A172 (cell line): ENCODE measurements at places on chromosomes 6 and 20. TPM values are rescaled to one million over a fixed set of nuclear protein-coding genes. Genes with fewer than 3 reads are reported as not detected.

DNA sequence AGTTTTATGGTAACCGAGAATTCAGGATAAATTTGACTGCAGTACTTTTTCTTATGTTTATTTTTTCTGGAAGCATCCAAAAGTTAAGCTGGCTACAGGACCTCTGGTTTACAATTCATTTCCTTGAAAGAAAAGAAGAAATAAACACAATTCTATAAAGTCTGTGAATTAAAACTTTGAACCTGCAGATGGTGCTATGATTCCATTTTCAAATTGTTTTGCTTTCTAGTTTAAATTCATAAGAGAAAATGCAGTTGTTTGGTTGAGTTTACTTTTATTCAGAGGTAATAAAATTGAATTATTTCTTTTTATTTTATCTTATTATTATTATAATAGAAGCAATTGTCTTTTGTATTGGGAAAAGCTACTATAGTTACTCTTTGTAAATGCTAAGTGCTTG, 1.8 kb upstream of the VIP start:
- DNase-seq: no peak

- DNase-seq: no peak
Observed at GRCh38 chr6:159499034-159499433, 194.0 kb downstream of the SOD2 start.

- DNase-seq: no peak
Observed at GRCh38 chr6:247351-247750, 44.9 kb upstream of the DUSP22 start.

Gene SYNCRIP
- total RNA-seq: 124 and 148 TPM in 2 replicates

DNA sequence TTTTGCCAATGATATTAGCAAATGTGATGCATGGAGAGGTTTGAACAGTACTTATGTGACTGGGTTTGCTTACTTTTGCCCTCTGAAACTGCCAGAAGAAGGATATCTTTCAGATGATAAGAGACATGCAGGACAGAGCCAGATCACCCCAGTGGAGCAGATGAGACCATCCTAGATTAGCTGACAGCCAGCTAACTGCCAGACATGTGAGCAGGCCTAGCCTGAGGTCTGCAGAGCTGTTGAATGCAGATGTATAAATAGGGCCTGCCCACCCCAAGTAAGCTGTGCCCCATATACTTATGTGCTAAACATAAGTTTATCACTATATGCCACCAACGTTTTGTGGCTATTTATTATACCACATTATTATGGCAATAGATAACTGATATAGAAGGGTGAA, 5.9 kb downstream of the ZSCAN31 start:
- DNase-seq: no peak

- peak; percentile 29 for DNase-seq
Observed at GRCh38 chr6:70166088-70166958, 136.6 kb downstream of the COL9A1 start.

DNA sequence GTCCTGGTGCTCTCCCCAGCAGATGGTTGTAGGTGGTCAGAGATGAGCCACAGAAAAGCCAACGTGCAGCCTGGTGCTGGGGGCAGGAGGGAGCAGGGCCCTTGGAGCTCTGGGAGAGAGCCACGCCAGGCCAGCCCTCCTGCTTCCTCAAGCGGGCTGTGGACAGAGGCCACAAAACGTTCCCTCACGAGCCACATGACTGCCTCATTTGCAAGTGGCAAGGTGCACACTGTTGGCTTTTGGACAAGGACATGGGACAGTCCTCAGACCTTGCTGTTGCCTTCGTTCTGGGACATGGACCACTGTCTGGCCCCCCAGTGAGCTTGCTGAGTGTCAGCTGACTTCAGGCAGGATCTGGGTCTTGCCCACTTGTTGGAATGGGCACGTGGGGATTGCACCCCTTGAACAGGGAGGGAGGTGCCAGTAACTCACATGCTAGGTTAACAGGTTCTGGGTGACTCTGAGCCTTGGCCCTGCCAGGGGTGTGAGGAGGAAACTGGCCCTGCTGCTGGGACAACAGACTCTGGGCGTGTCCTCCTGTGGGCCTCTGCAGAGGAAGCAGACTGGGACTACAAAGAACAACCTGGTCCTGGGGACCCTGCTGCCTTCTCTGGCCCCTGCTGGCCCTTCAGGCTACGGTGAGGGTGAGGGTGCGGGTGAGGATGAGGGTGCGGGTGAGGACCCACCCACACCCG, 2.6 kb downstream of the SLCO4A1 start:
- no peak for DNase-seq
